Stimulated activated CD8-positive, alpha-beta memory T cell treated with anti-CD3 and anti-CD28 coated beads, Interleukin-4, amount 100 ng/mL, for 48 hours (primary cell): ENCODE measurements at places on chromosomes 7 and 10.
A peak's percentile ranks its signal among the peaks of the same experiment; 100 is the strongest.

DNA sequence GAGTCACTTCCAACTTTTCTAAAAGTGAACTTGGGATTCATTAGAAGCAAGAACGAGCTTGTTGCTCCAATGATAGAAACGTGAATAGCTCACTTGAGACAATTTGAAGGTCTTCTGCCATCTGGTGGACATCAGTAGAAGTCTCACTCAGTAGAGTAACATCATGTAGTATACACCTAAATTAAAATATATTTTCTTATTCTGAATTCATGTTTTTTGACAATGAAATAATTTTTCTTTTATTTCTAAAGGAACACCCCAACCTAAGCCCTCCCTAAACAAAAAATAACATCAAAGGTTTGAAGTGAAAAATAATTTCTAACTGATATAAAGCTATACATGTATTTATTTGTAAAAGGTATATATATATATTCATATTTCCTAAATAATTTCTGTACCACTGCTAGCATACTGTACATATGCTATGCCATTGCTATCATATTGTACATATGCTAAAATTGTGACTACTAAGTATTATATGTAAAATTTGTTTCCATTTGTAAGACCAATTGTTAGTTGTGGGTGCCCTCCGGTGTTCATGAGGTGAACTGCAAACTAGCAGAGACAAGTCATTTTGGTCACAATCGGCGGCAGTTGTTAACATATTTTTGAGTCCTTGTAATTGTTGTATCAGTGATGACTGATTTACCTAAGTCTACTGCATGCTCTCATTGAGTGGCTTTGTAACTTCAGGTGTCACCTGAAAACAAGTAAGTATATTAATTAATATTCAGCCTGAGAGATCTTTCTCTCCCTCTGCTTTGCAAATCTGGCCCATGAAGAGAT, 121.9 kb downstream of the PTPRZ1 start:
- peak; percentile 62 for DNase-seq

- no peak for DNase-seq
These were observed 36.8 kb upstream of the CDC14C start for GRCh38 chr7:48887500-48887899.

DNA sequence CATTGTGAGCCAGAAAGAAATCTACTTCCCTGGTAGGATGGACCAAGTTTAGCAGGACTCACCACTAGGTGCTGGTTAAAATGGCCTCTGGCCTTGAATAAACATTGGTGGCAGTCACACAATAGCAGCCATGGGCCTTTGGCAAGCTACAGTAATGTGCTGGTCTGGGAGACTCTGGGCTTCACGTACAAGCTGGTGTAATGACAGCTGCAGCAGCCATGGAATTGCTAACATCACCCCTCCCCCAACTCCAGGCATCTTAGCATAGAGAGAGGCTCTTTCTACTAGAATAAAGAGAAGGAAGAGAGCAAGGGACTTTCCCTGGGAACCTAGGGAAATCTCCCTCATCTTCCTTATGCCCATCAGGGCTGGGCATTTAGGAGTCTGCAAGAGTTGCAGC, 205.1 kb upstream of the SEMA3A start:
- DNase-seq = no peak

GRCh38 chr10:15231426-15231825, 62.9 kb upstream of the NMT2 start:
- no peak for DNase-seq

- DNase-seq = peak; percentile 68
These were observed 6.2 kb downstream of the C10orf105 start for GRCh38 chr10:71713135-71714030.

GRCh38 chr7:135965602-135966001, 11.6 kb downstream of the MTPN start:
- no peak for DNase-seq

DNA sequence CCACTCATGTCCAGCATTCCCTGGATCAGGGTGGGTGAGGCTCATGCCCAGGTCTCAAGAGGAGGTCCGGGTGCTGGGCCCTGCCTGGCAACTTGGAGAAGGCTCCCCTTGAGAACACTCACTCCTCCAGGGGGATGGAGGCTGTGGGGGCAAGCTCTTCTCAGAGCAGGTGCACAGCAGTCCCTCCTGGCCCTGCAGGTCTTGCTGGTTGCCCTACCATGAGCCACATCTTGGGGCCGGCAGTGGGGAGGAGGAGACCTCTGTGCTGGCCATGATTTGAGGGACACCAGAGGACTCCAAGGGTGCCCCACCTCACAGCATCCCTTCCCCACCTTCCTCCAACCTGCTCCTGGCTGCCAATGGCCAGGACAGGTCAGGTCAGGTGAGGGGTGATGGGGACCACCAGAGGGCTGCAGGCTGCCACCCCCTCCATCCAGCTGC, 87.4 kb upstream of the RET start:
- DNase-seq = no peak

DNA sequence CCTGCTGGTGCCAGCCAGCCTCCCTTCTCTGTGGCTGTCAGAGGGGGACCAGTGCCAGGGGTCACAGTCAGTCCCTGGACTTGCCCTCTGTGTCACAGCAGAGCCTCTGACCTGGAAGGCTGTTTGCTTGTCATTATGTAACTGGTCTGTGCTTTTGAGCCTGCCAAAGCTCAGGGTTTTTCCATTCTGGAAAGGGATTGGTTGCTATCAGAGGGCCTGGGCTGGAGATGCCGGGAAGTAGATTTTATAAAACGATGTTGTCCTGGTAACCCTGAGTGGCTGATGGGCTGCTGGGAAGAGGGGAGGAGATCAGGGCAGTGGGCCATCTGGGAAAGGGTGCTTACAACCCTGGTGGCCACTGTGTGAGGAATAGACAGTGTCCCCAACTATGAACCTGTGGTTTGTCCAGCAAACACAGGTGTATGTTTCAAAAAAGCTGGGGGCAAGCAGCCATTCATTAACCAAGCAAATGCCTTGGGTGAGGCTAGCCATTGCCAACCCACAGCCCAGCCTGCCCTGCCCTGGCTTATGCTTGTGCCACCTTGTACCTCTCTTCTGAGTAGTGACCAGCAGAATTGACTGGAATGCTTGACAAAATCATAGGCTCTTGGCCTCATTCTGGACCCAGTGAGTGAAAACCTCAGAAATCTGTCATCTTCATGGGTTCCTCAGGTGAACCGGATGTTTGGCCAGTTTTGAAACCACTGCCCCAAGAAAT, 21.6 kb downstream of the SFTPD start:
- DNase-seq = no peak

GRCh38 chr10:69696073-69696731, 66.2 kb downstream of the FAM241B start:
- peak; percentile 29 for DNase-seq

DNA sequence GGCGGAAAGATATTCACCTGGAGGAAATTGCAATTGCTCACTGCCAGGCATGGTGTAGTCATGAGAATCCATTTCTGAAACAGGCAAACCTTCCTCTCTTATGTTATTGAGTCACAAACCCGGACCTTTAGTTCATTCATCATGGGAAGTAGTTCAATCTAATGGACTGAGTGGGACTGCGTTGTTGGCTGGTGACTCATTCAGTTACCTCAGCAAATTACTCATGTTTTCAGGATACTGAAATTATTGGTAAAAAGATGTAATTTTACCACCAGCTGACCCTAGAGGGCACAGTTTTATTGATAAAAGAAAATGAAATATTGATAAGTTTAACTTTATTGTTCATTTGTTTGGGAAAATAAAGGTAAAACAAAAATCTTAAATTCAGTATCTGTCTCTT, 1194.4 kb upstream of the SORCS1 start:
- DNase-seq = no peak

DNA sequence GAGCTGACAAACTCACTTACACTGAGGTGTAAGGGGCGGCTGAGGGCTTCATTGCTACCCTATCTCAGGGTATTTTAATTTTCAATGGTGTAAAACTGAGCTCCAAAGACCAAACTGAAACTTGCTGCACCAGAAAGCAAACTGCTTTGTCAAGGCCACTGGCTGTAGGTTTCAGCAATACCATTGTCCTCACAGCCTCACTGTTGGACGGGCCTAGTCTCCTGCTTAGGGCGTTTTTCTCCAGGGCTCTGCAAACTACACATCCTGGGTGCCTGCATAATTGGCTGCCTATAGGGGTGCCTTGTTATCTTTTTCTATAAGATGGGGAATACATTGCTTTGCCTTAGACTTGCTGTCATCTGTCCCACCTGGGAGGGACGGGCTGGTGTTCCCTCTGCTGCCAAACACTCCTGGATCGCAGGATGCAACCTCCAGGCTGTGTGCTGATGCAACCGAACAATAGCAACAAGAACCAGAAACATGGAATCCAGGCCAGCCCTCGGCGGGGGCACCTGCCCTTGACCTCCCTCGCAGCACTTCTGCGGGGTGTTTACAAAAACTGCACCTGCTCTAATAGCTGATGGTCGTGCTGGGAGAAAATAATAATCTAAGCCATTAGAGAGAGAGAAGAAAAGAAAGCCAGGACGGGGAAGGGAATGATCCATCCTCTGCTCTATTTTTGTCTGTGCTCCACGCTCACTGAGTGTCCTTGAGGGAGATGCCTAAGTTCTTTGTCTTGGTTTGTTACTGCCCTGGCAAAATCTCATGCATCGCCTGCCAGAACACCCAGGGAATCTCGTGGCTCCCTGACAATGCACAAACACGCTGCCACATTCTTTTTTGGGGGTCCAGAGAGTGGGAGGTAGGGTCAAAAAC, 104.5 kb downstream of the GALNT17 start:
- DNase-seq = no peak

DNA sequence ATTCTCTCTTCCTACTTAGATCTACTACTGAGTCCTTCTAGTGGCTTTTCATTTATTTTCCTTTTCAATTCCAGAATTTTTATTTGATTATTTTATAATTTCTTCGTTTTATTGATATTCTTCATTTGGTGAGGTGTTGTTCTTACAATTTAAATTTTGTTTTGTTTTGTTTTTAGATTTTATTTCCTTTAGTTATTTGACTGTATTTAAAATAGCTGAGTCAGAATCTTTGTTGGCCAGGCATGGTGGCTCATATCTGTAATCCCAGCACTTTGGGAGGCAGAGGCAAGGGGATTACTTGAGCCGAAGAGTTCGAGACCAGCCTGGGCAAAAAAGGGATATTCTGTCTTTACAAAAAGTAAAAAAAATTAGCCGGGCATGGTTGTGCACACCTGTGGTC, 36.1 kb downstream of the AKAP9 start:
- no peak for DNase-seq

- DNase-seq = no peak
These were observed 21.8 kb upstream of the SMNDC1 start for GRCh38 chr10:110326351-110327032.

GRCh38 chr7:142089035-142089434, 22.5 kb upstream of the MGAM2 start:
- no peak for DNase-seq

- no peak for DNase-seq
These were observed 43.0 kb upstream of the OPN4 start for GRCh38 chr10:86611386-86611785.

GRCh38 chr7:148466120-148466519, 124.4 kb upstream of the C7orf33 start:
- DNase-seq = no peak

- no peak for DNase-seq
These were observed 522.9 kb downstream of the NRG3 start for GRCh38 chr10:82397854-82398253.

DNA sequence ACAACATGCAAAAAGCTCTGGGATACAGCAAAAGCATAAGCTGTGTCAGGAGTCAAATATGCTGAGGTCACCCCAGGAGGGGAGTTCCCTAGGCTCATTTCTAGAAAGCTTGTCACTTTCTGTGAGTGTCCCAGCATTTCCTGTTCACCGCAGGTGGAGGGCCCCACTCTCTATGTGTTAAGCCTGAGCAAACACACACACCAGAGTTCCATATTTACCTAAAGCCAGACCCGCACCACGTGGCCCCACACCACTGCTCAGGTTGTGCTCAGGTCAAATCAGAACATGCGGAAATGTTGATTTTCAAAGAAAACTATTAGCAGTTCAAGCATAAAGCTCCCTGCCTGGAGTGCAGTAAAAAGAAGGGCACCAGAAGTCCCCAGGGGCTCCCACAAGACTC, 259.6 kb upstream of the PPP2R2D start:
- DNase-seq = peak; percentile 39

- DNase-seq = no peak
These were observed 11.9 kb downstream of the PDGFA start for GRCh38 chr7:507623-508300.

DNA sequence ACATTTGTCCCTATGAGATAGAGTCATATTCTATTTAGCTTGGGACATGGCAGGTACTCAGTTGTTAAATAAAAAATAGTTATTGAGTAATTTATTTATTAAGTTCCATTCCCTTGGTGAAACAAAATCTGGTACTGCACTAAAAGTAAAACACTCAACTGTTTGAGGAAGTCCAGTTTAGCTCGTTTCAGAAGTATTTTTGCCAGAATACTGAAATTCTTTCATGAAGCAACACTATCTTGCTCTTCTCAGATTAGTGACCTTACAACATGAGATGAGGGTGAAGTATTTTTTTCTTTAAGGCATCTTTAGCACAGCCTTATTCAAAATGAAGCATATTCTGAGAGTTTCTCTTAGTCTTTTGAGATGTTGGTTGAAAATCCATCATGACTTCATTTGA, 106.0 kb downstream of the ZNF365 start:
- no peak for DNase-seq

DNA sequence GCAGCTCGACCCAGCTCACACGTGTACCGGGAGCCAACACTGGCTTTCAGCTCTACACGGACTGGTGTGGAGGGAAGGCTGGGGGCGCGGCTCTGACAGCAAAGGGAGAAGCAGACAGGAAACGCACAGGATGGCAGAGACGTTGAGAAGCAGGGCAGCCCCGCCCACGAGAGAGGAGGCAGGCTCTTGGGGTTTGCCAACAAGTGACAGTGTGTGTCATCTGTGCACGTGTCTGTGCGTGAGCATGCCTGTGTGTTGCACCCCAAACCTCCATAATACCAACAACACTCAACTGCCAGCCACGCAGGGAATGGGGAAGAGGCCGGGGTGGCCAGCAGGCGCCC, 64.4 kb upstream of the PDGFA start:
- peak; percentile 91 for DNase-seq

GRCh38 chr10:3123571-3124411, 48.8 kb downstream of the PITRM1 start:
- no peak for DNase-seq

DNA sequence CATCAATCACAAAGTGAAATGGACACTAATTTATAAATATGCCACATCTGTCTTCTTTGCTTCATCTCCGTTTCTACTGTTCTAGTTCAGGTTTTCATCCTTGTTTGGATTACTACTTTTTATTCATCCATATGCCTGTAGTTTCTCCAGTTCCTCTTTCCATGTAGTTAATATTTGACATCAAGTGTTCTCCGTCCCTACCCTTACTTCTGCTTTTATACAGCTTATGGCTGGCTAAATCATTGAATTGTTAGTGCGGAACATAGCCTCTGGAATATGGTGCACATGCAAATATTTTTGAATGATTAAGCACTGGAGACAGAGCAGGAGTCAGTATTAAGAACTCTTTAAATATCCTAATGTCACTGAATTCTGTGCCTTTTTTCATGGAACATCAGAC, 230.0 kb upstream of the PPP1R3A start:
- no peak for DNase-seq
